ENCODE measurements at places on chromosomes 2 and 18. TPM values are rescaled to one million over a fixed set of nuclear protein-coding genes. Genes with fewer than 3 reads are reported as not detected.

The BOLL gene
- polyA plus RNA-seq = 1.2 TPM

The GTF2A1L gene
- polyA plus RNA-seq = 0.56 TPM

The GCC2 gene
- polyA plus RNA-seq = 14.2 TPM

The SERPINB10 gene
- not detected for polyA plus RNA-seq

The UGT1A3 gene
- polyA plus RNA-seq = not detected

The PLB1 gene
- 2.2 TPM for polyA plus RNA-seq

The EFHD1 gene
- polyA plus RNA-seq = 18.1 TPM

The PDIA6 gene
- polyA plus RNA-seq = 129 TPM

The PTPN4 gene
- polyA plus RNA-seq = 11.9 TPM

The SP9 gene
- polyA plus RNA-seq = 0.60 TPM

The RIT2 gene
- polyA plus RNA-seq = not detected

The AQP12B gene
- 1.1 TPM for polyA plus RNA-seq

The RUFY4 gene
- 0.07 TPM for polyA plus RNA-seq

The RAPGEF4 gene
- polyA plus RNA-seq = 3.1 TPM

The GALNT14 gene
- polyA plus RNA-seq = 2.5 TPM
